ENCODE measurements at places on chromosomes 4 and X.

- no peak for DNase-seq
Measured at GRCh38 chr4:161564230-161564834, 599.5 kb downstream of the FSTL5 start.

- no peak for DNase-seq
Measured at GRCh38 chrX:69741721-69742120, 125.8 kb downstream of the EDA start.

DNA sequence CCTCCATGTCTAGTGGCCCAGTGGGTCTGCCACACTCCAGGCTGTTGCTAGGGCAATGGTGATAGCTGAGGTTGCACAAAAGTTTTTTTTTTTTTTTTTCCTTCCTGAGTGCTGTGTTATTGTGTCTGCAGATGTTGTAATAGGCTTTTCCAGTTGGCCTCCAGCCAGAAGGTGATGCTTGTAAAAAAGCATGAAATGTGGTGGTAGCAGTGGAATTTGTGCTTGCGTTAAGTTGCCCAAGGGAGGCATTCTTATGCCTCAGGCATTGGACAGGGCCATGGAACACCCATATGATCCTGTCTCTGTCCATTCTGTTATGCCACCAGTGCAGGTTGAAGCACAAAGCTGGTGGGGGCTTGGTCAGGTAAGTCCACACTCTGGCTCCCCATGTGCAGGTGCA is 660.5 kb upstream of the SPANXN1 start:
- no peak for DNase-seq

- no peak for DNase-seq
Measured at GRCh38 chrX:129039176-129039575, 484.1 kb downstream of the SMARCA1 start.

All from small intestine (tissue), 16 donors.